ENCODE measurements at places on chromosomes 11 and 22. TPM values are rescaled to one million over a fixed set of nuclear protein-coding genes. Genes with fewer than 3 reads are reported as not detected.

The RFPL1 gene
- total RNA-seq = not detected

DNA sequence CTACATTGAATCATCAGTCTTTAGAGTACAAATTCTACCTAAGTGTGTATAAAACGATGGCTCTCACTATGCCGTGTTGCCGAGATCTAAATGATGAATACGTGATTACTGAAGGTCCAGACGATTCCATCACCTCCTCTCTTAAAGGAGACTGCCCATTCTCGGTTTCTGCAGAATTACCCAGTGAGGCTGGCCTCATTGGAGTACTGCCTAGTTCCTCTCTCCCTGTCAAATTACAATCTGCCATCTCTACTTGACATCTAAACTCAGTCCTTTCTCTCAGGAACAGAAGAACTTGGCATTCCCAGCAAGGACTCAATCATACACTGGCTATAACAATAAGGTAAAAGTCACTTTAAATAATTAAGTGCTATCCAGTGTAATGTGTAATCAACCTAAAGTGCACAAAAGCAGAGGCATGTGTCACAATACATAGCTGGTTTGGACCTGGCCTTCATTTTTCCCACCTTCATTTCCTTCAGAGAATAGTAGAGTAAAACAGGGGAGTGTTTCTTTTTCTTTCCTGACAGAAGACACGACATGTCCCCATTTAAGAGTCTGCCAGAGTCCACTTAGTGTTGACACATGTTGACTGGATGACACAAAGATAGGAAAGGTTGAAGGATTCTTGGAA is 634.1 kb downstream of the LRRC4C start:
- DNase-seq = no peak

The MLC1 gene
- total RNA-seq = not detected

GRCh38 chr11:23976426-23976825 is 520.4 kb upstream of the LUZP2 start:
- DNase-seq = no peak
